ENCODE measurements at places on chromosomes 13 and 19.

DNA sequence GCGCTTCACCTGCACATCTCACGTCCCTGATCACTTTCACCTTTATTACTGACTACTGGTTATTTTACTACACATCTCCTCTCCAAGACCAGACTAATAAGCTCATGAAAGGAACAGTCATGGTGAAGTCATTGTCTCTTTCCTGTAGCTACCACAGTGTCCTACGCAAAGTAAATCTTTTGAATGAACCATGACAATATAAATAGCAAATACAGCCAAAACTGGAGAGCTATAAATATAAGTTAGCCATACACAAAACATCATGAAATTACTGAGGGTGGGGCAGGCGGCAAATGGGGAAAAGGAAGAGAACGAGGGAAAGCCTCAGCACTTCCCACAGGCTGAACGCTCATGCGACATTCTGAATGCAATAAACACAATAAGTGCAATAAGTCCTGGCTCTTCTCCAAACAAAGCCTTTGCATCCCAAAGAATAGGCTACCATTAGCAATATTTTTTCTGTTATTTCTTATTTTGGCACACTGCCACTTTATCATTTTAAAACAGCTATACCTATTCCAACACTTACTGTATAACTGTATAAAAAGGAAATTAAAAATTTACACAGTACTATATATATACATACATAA is 62.5 kb downstream of the TUBGCP3 start:
- DNase-seq: no peak

DNA sequence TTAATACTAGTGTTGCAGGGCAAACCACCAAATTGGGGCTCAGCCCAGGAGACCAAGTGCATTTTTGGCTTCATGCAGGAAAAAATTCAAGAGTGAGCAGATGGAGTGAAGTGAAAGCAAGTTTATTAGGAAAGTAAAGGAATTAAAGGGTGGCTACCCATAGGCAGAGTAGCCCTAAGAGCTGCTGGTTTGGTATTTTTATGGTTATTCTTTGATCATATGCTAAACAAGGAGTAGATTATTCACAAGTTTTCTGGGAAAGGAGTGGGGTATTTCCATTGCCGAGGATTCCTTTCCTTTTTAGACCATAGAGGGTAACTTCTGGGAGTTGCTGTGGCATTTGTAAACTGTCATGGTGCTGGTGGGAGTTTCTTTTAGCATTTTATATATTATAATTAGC is 459.0 kb downstream of the KLF5 start:
- no peak for DNase-seq

DNA sequence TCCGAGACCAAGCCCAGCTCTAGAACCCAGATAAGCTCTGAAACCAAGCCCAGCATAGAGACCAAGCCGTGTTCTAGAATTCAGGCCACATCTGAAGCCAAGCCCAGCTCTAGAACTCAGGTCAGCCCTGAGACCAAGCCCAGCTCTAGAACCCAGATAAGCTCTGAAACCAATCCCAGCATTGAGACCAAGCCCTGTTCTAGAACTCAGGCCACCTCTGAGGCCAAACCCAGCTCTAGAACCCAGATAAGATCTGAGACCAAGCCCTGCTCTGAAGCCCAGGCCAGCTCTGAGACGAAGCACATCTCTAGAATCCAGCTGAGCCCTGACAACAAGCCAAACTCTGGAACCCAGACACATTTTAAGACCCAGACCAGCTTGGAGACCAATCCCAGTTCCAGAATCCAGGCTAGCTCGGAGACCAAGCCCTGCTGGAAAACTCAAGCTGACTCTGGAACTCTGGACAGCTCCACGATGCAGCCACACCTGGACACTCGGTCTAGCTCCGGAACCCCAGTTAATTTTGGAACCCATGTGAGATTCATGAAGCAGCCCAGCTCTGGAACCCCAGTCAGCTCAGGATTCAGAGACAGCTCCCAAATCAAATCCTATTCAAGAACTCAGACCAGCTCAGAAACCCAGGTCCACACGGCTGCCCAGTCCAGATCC is 5.8 kb downstream of the GIPC3 start:
- DNase-seq: no peak

- no peak for DNase-seq
Measured at GRCh38 chr19:1969176-1970002, 28.4 kb downstream of the CSNK1G2 start.

DNA sequence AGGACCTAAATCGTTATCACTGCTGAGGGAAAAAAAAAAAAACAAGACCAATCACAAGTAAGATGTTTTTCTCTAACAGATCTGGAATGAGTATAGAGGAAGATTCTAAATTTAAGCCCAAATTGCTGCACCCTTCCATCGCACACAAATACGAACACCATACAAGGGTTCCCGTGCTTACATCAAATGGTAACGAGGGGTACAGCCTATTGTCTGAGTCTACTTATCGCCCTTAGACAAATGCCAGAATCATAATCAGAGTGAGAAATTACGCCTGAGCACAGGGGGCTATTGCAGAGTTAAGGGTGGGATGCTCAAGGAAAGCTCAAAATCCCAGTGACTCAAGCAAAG is 603 bp downstream of the ZC3H13 start:
- no peak for DNase-seq

DNA sequence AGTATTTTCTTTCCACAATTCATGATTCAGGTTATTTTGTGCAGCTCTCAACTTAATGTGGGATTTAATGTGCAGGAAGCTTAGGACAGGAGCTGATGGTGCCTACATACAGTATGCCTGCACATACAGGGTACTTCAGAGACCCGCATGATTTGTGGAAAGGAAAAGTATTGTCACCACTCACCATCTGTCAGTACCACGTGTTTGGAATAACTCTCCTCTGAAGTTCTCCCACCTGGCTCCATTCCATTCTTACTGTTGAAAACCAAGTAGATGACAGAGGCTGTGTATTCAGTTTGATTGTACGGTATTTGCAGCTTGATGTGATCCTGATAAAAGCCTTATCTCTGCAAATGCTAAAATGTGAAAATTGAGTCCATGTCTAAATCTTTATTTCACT is 85.7 kb downstream of the ZAR1L start:
- no peak for DNase-seq

- peak; percentile 38 for DNase-seq
Measured at GRCh38 chr13:95924389-95924994, 128.7 kb downstream of the UGGT2 start.

DNA sequence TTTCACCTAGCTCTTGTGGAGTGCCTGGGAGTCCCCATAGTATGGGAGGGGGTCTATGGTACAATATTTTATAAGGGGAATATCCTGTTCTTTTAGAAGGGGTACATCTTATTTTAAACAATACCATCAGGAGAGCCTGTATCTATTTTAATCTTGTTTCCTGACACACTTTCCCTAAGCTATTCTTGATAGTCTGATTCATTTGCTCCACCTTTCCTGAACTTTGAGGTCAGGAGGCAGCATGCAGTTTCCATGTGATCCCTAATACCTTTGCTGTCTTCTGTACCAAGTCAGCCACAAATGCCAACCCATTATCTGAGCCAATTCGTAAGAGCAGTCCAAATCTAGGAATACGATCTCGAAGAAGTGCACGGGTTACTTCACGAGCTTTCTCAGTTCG is 86.2 kb downstream of the SLC25A15 start:
- no peak for DNase-seq

DNA sequence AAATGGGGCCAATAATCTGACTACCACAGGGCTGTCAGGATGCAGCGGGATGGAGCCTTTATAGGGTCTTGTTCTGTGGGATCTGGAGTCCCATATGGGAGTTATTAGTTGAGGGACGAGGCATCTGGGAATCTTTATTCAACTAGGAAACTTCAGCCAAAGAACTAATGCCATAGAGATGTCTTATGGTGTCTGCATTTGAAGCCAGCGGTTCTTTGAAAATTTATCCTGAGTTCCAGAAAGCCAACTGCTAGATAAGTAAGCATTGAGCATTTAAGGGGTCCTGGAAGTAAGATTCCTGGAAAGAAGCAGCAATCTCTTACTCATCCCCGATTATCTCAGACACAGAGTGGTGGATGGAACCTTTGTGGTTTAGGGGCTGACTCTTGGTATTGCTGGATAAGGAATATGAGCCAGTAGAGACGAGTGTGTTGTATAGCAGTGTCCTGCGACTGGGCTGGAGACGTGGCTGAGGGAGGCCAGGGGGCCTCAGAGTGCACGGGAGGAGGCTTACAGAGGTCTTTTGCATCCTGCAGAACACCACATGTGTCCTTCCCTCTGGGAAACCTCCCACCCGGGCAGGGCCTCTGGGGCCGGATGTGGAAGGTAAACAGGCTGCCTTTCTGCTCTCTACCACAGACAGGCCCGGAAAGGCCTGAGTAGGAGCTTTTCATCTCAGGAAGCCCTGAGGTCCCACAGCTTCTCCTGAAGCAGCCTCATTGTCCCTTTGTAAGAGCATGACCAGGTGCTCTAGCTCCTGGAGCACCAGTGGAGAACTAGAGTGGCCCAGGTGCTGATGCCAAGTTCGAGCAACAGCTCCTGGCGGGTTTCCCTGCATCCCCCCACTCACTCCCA is 28.8 kb downstream of the ACTN4 start:
- peak; percentile 97 for DNase-seq

DNA sequence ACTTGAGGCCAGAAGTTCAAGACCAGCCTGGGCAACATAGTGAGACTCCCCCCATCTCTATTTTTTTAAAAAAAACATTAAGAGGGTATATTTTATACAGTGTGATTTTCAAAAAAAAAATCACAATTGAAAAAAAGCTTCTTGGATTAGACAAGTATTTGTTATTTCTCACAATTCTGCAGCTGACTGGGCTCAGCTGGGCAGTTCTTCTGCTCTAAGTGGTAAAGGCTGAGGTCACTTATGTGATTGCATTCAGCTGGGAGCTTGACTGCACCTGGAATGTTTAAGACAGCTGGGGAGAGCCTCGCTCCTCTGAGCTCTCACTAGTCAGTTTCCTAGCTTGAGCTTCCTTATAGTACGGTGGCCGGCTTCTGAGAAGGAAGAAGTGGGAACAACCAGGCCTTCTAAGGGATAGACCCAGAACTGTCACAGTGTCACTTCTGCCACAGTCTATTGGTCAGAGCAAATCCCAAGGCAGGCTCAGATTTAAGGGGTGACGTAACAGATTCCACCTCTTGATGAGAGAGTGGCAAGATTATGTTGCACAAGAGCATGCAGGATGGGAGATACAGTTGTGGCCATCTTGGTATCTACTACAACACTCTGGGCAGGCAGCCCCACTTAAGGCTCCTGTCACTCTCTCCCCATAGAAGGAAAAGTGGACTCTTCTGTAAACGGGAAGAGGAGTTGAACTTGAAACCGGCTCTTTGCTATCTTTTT is 19.7 kb upstream of the IRGC start:
- no peak for DNase-seq

DNA sequence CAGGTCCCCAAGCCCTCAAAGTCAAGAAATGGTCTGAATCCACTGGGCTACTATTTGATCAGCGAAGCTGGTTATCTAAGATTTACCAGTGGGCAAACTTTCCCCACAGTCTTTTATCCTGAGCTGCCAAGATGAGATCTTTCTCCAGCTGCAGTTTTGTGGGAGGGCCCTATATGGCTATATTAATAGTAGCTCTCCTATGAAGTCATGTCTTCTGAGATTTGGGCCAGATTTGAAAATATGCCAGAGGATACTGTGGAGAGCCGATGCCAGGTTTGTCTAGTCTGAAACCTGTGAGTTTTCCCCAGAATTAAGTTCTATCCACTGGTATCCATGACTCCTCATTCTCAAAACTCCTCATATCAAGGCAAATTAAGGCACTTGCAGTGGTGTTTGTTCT is 173.2 kb downstream of the FLT1 start:
- DNase-seq: peak; percentile 82

- no peak for DNase-seq
Measured at GRCh38 chr13:93036380-93036779, 190.2 kb upstream of the GPC6 start.

- DNase-seq: no peak
Measured at GRCh38 chr19:47781590-47782262, 3.2 kb downstream of the SELENOW start.

DNA sequence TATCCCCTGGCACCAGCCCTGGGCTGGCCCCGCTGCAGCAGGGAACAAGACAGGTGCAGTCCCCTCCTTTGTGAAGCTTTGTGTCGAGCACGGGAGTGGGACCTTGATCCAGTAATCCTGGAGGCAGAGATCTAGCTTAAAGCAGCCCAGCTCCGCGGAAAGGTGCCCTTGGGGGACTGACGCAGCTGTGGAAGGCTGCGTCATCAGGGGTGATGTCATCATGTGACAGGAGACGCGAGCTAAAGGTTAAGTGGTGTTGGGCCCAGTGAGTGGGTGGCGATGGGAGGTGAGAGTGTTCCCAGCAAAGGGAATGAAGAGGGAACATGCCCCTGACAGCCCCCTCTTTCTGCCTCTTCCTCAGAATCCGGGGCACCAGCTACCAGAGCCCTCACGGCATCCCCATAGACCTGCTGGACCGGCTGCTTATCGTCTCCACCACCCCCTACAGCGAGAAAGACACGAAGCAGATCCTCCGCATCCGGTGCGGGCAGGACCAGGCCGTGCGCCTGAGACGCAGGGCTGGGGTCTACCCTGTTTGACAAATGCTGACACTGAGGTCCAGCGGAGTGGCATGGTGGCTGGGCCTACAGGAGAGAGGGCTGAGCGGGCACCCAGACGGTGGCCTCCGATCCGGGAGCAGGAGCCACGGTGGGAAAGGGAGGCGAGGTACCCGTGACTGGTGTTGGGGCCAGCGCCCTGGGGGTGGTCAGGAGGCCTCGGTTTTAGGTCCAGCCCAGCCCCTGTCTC is 2.6 kb downstream of the LHB start:
- DNase-seq: no peak

- DNase-seq: peak; percentile 44
Measured at GRCh38 chr19:41327576-41328156, 17.7 kb downstream of the CCDC97 start.

GRCh38 chr19:3440082-3440481 is 40.2 kb downstream of the SMIM24 start:
- no peak for DNase-seq

- peak; percentile 69 for DNase-seq
Measured at GRCh38 chr13:100547791-100548201, 40.8 kb downstream of the GGACT start.

- DNase-seq: no peak
Measured at GRCh38 chr19:55304279-55304978, 20.6 kb downstream of the BRSK1 start.

DNA sequence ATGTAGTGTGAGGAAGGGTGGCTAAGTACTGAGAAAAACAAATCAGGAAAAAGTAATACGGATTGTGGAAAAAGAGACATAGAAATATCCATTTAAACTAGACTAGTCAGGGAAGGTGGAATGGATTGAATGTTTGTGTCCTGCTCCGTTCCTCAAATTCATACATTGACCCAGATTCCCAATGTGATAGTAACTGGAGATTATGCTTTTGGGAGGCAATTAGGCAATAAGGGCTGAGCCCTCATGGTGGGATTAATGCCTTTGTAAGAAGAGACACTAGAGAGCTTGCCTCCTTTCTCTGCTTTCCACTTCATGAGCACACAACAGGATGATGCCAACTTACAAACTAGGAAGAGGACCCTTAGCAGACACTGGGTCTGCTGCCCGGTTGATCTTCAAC is 765.2 kb upstream of the GPC6 start:
- no peak for DNase-seq

- DNase-seq: no peak
Measured at GRCh38 chr13:45696610-45697226, 5.4 kb upstream of the CBY2 start.

- no peak for DNase-seq
Measured at GRCh38 chr13:49354719-49355118, 89.1 kb downstream of the CAB39L start.

Data from umbilical cord (tissue), 2 donors.